ENCODE measurements at places on chromosomes 1 and 21. TPM values are rescaled to one million over a fixed set of nuclear protein-coding genes. Genes with fewer than 3 reads are reported as not detected.

Gene UROD
- 68.6 TPM for total RNA-seq

Gene GRIK3
- 0.23 TPM for total RNA-seq

Gene CSF3R
- total RNA-seq, result 33.4 TPM

Gene NUP210L
- total RNA-seq, result 0.14 TPM

DNA sequence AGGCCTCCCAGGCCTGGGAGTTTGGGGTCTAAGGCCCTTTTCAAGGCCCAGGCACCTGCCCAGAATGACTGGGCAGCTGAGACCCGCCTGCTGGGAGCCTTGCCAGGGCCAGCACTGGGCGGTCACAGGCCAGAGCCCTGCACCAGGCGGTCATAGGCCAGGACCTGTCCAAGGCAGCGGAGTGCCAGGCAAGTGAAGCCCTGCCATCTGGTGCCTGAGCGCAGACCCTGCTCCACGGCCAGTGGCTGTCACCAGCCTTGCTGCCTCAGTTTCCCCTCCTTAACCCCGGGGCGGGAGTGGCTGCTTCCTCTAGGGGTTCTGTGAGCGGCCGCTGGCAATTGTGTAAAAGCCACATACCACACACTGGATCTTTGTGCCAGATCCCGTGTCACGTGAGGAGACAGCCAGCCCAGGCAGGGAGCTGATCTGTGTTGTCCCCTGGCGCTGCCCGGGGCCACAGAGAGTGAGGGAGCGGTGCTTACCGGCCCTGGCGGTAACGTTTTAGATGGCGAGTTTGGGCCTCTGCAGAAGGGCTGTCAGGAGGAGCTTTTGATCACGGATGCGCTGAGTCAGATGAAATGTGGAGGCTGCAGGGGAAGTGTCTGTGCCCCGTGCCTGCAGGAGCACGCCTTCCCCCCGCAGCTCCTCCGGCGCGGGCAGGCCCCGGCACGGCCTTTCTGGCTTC, 4.6 kb downstream of the COL18A1 start:
- peak; percentile 78 for DNase-seq

DNA sequence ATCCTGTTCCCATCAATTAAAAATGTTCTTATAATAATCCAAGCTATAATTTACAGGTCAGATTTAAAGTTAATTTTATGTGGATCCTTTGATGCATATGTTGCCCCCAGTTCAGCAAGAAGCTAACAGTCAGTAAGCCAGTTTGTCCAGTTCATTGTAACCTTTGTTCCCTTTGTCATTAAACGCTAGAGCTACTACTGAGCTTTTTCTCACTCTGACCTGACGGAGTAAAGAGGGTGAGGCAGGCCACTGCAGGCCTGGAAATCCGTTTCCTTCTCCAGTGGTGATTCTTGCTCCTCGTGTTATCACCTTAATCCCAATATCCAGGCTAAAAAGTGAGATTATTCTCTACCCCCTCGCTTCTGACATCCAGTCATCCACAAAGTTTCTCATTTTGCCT, 10.2 kb downstream of the YBX1 start:
- DNase-seq, result no peak

DNA sequence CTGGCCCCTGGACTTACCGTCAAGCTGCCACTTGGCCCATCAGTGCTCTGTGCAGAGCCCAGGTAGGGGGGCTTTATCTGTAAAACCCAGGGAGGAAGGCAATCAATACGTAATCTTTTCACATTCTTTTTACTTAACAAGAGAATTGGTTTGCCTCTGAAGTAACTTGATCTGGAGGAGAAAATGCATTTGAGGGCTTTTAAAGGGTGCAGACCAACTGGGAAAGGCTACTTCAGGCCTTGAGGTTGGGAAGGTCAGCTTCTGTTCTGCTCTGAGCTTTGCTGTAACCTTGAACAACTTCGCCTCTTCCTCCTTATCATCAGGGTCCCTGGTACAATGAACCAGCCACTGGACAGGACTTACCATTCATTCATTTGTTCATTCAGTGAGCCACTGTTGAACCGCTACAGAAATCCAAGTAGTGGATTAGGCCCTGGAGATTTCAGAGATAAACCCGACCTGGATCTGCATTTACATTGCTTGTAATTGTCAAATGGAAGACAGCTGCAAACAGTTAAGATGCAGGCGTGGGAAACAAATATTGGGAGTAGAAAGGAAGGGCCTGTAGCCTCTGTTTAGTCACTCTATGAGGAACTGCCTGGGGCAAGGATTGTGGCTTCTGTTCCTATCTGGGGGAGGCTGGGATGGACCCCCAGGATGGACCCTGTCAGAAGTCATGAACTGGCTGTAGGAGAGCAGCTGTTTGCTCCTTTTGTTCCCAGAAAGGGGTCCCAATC, 90.9 kb downstream of the MAN1C1 start:
- DNase-seq, result peak; percentile 11

DNA sequence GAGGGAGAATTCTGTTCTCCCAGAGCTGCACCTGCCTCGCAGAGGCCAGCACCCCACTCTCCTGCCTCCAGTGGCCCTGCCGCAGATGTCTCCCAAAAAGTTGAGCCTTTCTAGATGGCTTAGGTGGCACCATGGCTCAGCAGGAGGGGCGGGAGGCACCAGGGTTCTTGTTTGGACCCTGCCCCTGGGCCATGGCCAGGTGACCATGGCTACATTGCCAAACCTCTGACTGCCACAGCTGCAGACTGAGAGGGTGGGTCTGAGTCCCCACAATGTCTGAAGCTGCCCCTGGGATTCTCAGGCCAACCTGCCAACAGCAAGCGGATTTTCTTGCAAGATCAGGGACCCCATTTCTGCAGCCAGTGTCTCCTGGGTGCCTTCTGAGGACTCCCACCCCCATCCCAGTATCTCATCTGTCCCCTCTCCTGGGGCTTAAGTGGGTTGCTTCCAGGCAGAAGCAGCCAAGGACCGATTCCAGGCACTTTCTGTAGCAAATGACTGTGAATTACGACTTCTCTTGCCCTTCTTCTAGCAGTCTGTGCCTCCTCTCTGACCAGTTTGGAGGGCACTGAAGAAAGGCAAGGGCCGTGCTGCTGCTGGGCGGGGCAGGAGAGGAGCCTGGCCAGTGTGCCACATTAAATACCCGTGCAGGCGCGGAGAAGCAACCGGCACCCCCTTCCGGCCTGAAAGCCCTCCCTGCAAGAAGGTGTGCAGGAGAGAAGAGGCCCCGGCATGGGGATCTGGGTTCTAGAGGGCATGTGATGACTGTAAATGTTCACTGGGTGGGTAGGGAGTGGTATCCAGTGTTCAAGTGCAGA, 22.5 kb downstream of the SESN2 start:
- no peak for DNase-seq

DNA sequence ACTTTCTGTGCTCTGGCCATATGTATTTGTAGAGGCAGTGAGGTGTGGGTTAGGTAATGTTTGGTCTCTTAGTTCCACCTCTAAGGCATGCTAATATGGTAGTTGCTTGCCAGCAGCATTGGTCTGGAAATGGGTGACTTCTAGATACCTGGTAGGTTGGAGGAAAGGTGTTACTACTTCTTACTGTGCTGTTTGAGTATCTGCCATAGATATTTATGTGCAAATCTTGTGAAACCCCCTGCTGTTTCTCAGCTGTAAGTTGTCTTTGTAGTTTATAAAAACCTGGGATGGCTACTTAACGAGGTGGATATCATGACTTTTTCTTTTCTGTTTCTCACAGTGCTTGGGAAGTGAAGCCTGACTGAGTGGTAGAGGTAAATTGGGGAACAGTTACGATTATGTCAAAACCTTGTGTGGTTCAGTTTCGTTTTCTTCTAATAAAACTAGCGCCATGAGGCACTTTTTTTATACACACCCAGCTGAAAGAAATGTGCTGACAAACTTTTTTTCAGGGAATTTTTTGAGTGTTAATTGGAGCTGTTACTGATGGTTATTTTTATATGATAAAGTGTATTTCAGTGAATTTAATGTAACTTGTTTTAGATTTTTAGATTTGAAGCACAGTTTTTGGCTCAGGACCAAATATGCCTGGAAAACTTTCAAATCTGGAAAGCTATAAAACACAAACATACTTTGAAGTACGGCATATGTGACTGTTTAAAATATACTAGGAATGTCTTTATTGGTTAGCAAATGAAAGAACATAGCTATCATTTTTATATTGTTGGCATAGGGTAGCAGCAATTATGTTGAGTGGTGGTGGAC, 42.1 kb downstream of the CAMSAP2 start:
- no peak for DNase-seq

DNA sequence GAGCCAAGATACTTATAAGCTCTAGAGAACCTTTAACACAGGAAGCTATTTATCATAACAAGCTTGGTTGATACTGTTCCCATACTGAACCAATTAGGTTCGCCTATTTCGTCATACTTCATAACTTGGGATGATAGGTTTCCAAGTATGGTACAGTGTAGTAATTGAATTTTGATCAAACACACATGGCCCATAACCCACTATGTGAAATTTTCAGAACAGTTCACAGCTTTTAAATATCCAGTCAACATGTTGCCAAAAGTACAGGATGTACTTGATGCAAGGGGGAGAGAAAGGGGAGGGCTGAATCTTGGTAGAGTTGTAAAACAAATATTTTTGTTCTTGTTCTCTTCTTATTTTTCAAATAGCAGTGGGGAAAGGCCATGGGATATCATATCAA, 86.6 kb downstream of the TM2D1 start:
- DNase-seq, result no peak

DNA sequence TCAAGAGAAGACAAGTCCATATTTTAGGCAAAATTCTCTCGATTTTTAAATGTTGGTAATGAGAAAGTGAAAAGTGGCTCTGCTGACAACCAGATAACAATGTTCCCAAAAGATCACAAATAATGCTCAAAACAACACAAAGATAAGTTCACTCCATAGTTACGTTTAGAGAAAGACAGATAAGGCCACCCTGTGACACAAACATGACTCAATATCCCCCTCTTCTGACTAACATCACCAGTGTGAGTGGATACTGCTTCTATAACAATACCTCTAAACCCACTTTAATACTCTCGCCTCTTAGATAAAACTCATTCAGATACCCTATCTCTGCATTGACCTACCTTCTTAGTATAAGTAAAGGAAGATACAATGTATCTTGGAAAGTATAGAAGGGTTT, 51.2 kb upstream of the RGS7 start:
- no peak for DNase-seq

GRCh38 chr1:210132582-210132981, 100.0 kb upstream of the SERTAD4 start:
- no peak for DNase-seq

DNA sequence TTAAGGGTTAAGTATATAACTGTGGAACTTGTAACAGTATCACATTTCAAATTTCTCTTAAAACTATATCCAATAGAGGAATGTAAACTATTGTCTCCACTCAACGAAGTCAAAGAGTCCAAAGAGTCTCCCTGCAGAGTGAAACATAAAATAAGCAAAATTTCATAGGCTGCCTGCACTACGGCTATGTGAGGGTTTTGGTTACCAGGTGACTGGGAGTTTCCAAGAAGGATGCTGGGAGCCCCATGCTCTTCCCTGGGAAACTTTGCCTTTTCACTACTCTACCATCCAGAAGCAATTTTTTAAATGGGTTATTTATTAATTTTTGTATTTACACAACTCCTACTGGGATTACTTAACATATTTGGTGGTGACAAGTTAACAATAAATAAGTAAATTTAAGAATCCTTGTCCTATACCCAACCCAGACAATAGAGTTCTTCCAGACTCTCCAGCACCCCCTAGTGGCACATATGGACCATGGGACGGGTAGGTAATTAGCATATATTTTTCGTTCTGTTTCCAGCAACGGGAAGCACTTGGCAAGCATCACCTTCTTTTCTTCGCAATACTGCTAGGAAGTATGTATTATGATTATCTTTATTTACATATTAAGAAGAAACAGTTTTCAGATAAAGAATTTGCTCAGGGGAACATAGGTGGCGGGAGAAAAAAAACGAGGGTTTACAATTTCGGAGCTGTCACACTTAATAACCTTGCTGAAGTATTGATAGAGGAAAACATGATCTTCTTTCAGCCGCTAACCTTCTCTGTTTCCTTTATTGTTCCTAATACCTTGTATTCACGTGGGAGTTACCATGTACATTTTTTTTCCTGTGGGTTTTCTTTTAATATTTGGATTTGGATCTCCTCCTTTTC, 3.5 kb downstream of the FMO2 start:
- no peak for DNase-seq

- no peak for DNase-seq
These were observed 157.8 kb downstream of the KCNT2 start for GRCh38 chr1:196450143-196451095.

DNA sequence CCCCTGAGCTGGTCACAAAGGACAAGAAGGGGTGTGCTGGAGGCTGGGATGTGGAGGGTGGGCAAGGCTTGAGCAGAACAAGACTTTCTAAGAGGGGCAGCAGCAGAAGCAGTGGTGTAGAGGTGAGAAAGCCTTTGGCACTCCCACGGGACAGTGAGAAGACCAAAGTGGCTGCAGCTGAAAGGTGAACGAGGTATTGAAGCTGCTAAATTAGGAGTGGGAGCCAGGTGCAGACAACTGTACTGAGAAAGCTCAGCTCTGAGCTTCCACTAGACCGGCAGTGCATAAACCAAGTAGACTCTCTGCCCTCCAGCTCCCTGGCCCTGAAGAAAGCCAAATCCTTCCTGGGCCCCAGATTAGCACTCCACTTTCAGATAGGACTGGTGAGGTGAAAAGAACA, 93.0 kb downstream of the VWA5B1 start:
- no peak for DNase-seq

Data from posterior vena cava (tissue), 2 donors.